Head of caudate nucleus (tissue), 42 donors: ENCODE measurements at places on chromosomes 7 and 10.

DNA sequence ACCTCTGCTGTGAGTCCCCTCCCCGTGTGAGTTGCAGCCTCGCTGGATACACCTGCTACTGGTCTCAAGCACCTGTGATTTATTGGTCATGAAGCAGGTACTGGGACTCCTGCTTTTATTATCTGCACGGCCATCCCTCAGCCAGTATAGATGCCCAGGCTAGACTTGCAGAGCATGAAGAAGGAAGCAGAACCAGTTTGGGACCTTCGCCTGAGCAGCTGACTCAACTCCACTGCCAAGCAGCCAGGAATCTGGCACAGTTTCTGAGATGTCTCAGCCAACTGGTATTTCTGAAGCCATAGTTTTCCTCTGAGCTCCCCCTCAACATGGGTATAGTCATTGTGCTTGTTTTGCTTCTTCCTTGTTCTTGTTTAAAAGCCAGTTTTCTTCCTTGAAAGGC lies 28.0 kb upstream of the SLC39A12 start:
- peak; percentile 5 for DNase-seq

- DNase-seq = no peak
These were observed 1395.0 kb downstream of the GATA3 start for GRCh38 chr10:9449530-9449929.

DNA sequence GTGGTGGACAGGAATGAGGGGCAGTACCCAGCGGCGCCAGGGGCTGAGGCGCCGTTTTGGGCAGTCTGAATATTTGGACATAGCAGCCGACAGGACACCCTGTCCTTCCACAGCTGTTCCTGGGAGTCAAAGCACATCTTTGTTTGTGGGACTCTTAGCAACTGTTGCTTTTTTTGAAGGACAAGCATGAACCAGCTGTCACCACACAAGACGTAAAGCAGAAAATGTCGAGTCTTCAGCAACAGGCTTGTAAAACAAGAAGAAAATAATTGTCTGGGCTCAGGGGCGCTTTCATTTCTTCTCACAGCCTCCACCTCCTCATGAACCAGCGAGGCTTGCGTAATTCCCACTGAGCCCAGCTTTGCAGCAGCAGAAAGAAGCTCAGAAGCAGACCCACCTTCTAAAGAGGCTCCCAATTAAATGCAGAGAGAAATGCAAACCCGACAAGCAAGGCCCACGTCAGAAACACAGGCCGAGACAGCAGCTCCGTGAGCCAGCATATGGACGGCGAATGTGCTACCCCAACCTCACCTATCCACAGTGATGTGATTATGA lies 68.9 kb upstream of the DNAAF5 start:
- DNase-seq = no peak

- no peak for DNase-seq
These were observed 116.2 kb upstream of the SH2B2 start for GRCh38 chr7:102170393-102170970.

GRCh38 chr10:112911206-112911605 lies 38.8 kb upstream of the TCF7L2 start:
- DNase-seq = no peak

GRCh38 chr10:5071411-5072198 lies 22.6 kb upstream of the AKR1C3 start:
- peak; percentile 22 for DNase-seq

DNA sequence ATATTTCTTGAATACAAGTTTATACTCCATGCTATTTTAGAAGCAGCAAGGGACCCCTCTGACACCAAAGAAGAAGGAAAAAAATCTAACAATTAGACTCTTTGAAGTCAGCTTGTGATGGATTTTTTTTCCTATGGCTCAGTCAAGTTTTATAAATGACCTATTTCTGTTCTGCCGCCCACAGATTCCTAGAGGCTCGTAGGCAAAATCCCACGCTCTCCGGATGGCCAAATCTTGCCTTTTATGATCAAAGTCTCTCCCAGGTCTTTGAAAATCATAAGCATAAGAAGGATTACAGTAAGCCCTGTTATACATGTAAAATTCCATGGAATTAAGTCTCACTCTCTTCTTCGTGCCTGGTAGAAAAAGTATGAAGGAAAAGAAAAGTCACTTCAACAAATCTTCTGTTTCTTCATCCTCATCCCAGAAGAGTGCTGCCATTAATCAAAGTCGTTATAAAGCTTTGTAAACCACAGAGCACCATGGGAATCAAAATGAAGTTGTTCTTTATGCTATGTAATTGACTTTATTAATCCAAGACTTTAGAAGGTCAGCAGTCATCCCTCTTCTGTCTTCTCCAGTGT lies 33.1 kb downstream of the ASB13 start:
- no peak for DNase-seq

GRCh38 chr10:110825508-110825907 lies 46.2 kb upstream of the PDCD4 start:
- DNase-seq = no peak

DNA sequence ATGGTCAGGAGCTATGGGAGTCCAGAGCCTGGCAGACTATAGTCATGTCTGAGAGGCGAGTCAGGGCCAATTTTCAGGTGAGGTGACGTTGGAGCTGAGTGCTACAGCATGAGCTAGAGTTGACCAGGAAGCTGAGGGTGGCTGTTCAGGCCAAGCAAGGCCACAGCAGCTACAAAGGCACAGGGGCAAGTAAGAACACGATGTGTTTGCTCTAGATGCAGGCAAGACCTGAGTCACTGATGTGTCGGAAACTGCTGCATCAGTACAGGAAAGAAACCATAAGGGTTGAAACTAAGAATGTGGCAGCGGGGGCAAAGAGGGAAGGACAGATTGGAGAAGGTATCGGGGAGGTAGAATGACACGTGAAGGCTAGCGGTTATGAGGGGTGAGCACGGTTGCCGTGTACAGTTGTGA lies 11.8 kb upstream of the RRP12 start:
- DNase-seq = no peak

DNA sequence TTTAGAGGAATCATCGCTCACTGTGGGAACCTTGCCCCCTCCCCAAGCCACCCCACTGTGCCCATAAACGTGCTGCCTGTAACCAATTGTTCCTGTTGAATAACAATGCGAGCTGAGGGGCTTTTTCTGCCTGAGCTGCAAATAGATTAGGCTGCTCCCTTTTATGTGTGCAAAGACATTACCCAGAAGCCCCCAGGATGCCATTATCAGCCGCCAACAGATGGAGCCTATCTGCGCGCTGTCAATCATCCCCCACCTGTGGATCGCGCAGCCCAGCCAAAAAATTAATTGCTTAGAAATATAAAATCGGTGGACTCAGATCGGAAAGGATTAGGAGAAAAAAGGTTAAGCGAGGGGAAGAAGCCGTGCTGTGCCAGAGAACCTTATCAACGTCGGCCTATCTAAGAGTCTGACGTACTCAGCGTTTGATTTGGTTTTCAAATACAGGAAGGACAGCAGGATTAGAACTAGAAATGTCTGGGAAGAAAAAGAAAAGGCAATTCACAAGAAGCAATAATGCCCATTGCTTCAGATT lies 167.3 kb upstream of the MYO3A start:
- no peak for DNase-seq

GRCh38 chr10:103492655-103493261 lies 747 bp upstream of the NEURL1 start:
- no peak for DNase-seq

GRCh38 chr7:135246191-135246825 lies 12.7 kb downstream of the STRA8 start:
- no peak for DNase-seq

- DNase-seq = peak; percentile 60
These were observed 115.9 kb upstream of the ADAM12 start for GRCh38 chr10:126504063-126504760.

DNA sequence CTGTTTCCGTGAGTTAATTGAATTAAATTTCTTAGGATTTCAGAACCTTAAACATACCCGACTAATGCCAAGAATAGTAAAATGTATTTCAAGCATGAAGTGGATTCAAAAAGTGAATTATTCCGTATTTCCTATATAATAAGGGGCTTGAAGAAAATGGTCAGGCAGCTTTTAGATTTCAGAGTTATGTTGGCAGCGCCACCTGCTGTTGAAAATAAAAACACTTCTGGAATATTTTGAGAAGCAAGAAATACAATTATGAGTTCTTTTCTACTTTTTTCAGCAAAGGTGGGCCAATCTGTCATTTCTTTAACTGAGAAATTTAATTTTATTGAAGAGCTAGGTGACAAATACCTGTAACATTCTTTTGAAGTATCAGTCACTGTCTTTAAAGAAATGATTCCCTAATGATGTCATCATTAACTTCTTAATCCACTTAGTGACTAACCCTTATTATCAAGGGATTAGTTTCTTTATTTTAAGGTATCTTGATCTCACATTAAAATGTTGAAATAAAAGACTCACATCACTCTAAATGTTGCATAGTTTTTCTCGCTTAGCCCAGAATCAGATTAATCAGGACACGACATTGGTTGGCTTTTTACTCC lies 36.6 kb upstream of the AGR3 start:
- DNase-seq = no peak

- no peak for DNase-seq
These were observed 211.0 kb upstream of the KLF14 start for GRCh38 chr7:130944997-130945396.

DNA sequence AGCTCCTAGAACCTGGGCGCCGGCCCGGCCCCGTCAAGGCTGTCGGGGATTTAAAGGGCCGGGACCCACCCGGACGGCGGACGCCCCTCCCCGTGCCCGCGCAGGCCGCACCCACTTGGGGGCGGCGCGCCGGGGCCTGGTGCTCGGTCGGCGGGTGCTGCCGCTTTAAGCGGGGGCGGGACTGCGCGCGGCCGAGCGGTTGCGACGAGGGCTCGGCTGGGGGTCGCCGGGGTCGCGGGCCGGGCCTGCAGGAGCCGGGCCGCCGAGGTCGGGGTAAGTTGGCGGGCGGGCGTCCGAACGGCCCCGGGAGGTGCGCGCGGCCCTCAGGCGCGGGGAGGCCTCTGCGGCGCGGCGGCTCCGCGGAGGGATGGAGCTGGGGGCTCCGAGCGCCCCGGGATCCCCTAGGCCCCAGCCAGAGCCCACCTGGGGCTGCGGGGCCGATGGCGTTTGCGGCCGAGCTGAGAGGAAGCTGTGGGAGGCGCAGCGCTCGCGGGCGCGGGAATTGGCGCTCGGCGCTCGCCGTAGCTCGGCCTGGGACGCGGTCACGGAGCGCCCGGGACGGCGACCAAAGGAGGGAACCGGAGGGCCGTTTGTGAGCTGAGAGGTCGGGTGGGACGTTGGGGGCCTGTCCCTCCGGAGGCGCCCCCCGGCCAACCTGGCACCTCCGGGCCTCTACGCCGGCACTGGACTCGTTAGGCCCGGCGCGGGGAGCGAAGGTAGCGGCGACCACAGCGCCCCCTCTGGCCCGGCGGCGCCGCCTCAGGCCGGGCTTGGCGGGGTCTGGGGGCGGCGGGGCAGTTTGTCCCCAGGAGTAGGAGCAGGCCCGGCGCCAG lies at the start of gene TRRAP:
TSS of gene TRRAP (plus strand) at position 168 of the 833 bp plus-strand sequence. CDS start 2,619 bp downstream, outside the sequence.
- DNase-seq = peak; percentile 76

GRCh38 chr10:118737603-118738302 lies 17.0 kb downstream of the CACUL1 start:
- no peak for DNase-seq

GRCh38 chr7:727104-727805 lies at the start of gene PRKAR1B:
TSS of gene PRKAR1B (minus strand) at chr7:727281. CDS start at chr7:711505, 15,776 bp downstream.
- peak; percentile 23 for DNase-seq

DNA sequence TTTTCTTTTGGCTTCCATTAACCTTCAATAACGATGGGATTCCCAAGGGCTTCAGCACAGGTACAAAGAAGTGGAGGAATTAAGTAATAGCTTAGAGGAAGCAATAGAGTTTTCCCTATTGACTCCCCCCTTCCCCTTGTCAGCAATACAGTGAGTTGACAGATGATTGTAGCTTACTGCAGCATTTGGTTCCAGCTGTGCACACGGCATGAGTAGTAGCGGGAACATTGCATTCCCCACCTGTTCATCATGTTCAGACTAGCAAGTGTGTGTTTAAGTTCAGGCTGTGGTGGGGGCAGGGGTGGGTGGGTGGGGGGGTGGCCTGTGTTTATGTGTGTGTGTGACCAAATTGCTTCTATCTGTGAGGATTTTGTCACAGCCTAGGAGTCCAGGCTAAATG lies 4.6 kb upstream of the ADRA2A start:
- DNase-seq = no peak

DNA sequence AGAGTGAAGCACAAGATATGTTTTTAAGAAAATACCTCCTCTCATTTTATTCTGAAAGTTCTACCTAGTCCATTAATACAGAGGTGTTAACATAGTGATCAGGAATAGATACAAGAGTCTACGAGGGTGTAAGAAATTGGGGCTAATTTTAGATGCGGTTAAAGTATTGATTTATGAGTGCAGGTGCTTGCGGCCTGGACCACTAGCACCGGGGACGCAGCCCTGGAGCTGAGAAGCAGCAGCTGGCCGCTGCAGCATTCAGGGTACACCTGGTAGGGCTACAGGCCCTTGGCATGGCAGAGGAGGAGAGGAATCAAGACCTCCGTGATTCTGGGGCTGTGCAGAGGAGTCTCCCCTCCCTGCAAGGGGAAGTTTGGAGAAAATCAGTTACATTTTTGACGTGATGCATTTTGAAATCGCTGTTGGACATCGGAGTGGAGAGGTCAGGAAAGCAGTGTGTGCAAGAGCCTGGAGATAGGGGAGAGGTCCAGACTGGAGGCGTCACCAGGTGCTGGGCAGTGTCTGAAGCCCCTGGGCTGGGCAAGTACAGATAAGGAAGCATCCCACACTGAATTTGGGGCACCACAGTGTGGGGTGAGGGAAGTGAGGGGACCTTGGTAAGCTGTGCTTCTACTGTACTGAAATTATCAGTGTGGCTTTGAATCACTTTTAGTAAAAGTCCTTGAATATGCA lies 112.3 kb downstream of the VWC2 start:
- no peak for DNase-seq

DNA sequence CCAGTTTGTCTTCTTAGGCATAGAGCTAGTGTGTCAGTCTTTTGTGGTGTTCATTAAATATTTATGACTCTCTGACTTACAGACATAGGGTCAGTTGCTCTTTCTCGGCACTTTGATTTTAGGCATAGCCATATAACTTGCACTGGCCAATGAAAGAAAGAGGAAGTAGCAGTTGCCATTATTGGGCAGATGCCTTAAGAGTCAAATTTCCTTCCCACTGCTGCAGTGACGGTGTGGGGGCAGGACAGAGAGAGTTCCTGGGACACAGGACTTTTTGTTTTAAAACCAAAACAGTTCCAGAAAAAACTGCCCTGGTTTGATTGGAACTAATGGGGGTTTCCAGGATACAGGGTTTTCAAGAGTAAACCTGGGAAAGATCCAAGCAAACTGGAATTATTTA lies 60.2 kb upstream of the PHF14 start:
- no peak for DNase-seq

GRCh38 chr10:132141526-132142395 lies 45.0 kb upstream of the DPYSL4 start:
- no peak for DNase-seq

GRCh38 chr10:62082271-62082656 lies 180.8 kb downstream of the ARID5B start:
- no peak for DNase-seq

- no peak for DNase-seq
These were observed 49.9 kb downstream of the ARMC3 start for GRCh38 chr10:22977751-22978150.
